ENCODE measurements at places on chromosomes 2 and 18. TPM values are rescaled to one million over a fixed set of nuclear protein-coding genes. Genes with fewer than 3 reads are reported as not detected.

Gene ZNF385B
- 0.83 TPM for total RNA-seq

Gene TMEM131
- 67.7 TPM for total RNA-seq

Gene COBLL1
- total RNA-seq = 207 TPM

Gene NT5C1B
- not detected for total RNA-seq

Gene CFAP65
- total RNA-seq = not detected

Gene SERPINB13
- total RNA-seq = not detected

Gene MROH2A
- 9.3 TPM for total RNA-seq

Gene ALPG
- not detected for total RNA-seq

Gene PID1
- 25.8 TPM for total RNA-seq

Gene ANKRD53
- 1.8 TPM for total RNA-seq

Gene NFATC1
- 13.8 TPM for total RNA-seq

Gene SKA1
- 0.39 TPM for total RNA-seq

Gene PCBP1
- 284 TPM for total RNA-seq

Gene REG3G
- not detected for total RNA-seq

Gene CYP26B1
- total RNA-seq = 1.1 TPM

Gene TP53I3
- 30.5 TPM for total RNA-seq

Gene CD8B2
- 0.65 TPM for total RNA-seq

Gene TNFRSF11A
- total RNA-seq = 6.5 TPM

All from ureter (tissue), 1 donor.